Tibial nerve (tissue), 4 donors: ENCODE measurements at places on chromosomes 13 and 19. TPM values are rescaled to one million over a fixed set of nuclear protein-coding genes. Genes with fewer than 3 reads are reported as not detected.

Gene PEG3
- total RNA-seq: 9.0 TPM

Gene EDDM13
- total RNA-seq: not detected

Gene MUC16
- not detected for total RNA-seq

DNA sequence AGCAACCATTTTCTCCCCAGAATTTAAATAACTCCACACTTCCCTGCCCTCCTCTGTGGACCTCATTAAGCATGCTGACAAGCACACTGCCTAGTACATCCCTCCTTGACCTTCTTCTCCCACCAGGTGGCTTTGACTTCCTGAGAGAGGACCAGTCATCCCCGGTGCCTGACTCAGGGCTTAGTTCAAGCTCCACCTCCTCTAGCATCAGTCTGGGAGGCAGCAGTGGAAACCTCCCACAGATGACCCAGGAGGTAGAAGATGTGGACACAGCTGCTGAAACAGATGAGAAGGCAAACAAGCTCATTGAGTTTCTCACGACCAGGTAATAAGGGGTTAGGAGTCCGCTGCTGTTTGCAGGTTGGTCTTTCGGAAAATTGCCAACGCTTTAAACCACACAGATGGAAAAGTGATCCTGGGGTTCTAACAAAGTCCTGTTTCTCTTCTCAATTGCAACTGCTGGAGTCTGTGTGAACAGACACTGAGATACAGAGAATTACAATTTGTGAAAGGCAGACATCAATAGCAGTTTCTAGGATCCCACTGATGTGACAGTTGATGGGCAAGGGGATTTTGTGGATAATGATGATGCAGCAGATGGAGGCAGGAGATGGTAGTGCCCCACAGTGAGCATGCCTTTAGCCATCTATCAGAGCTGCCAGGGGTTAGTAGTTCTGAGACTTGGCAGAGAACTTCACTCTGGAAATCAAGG lies 86.7 kb downstream of the ZAR1L start:
- no peak for DNase-seq

- DNase-seq: no peak
Observed at GRCh38 chr13:73250061-73250460, 191.3 kb downstream of the KLF5 start.

GRCh38 chr13:95793018-95793555 lies 116.1 kb downstream of the DNAJC3 start:
- DNase-seq: no peak

DNA sequence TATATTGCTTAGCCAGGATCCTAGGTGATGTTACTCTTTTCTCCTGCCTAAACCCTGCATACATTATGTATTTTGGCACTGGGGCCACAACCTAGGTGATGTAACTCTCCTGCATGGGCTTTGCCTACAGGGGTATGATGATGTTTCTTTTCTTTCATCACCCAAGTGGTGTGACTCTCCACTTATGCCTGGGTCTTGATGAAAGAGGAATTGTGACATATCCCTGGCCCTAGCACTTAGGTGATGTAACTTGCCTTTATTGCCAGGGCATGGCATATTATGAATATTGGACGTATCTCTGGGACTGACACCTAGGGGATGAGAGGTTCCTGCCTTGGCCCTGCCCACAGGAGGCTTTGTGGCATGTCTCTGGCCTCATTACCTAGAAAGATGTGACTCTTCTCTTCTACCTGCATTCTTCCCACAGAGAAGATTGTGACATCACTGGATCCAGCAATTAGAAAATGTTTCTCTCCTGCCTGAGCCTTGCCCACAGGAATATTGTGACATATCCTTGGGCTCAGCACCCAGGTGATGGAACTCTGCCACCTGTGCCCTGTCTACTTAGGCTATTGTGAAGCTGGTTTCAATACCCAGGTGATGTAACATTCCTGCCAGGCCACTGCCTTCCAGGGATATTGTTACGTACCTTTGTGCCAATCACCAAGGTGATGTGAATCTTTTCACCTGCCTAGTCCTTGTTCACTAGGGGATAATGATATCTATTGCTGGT lies 27.3 kb upstream of the ZNF254 start:
- DNase-seq: no peak

DNA sequence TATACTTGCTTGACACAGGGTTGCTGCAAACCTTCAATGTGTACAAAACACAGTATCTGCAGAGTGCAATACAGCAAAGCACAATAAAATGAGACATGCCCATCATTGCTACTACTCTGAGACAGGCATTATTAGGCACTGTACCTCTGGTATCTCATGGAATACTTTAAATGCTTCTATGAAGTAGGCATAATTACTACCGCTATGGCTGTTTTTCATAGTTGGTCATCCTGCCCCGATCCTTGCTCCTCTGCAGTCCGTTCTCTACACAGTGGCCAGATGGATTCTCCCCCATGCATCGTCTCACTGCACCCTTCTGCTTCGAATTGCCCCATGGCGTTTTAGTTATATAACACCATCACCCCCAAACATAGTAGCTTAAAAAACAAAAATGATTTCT lies 83.0 kb upstream of the UBL3 start:
- DNase-seq: no peak

DNA sequence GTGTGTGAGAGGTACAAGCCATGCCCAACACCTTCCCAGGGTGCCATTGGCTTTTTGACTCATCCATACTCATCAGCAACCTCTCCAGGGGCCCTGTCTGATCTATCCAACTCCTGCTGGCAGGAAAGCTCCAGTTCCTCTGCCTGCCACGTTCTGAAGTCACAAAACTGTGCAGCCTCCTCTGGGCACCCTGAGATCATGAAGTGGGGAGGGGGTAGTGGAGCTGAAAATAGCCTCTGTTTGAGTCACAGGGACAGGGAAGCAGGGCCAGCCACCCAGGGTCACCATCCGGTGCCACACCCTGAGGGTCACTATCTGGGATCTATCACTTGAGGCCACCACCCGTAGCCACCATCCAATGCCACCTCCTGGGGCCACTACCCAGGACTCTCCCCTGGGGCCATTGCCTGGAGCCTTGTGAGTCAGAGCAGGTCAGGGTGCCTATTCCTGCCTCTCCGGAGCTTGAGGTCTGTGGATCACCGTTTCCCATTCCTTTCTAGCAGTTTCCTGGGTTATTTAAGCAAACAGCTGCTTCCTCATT lies 172.1 kb downstream of the NUFIP1 start:
- no peak for DNase-seq

DNA sequence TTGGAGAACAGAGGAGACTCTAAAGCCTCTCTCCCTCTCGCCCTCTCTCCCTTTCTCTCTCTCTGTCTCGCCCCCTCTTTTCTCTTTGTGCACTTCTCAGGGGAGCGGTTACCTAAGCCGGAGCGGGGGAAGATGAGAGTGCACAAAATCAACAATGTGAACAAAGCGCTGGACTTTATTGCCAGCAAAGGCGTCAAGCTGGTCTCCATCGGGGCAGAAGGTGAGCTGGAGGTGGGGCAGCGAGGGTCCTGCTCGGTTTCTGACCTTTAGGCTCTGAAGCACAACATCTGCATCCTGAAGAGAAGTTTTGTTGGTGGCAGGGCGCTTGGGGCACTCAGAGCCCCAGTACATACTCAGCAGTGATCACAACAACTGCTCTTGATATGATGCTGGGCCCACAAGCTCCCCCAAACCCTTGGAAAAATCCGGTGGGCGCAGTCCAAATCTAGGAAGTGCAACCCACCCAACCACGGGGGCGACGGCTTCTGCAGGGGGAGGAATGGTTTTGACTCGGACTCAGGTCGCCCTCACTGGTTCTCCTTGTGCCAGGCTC lies 43.3 kb downstream of the CAPN12 start:
- no peak for DNase-seq

GRCh38 chr19:51354103-51354741 lies 12.0 kb downstream of the ETFB start:
- no peak for DNase-seq

GRCh38 chr19:17091758-17092333 lies 16.3 kb downstream of the MYO9B start:
- no peak for DNase-seq

GRCh38 chr19:1799695-1800342 lies 12.3 kb downstream of the ATP8B3 start:
- DNase-seq: no peak
